ENCODE measurements at places on chromosomes 4 and X.

DNA sequence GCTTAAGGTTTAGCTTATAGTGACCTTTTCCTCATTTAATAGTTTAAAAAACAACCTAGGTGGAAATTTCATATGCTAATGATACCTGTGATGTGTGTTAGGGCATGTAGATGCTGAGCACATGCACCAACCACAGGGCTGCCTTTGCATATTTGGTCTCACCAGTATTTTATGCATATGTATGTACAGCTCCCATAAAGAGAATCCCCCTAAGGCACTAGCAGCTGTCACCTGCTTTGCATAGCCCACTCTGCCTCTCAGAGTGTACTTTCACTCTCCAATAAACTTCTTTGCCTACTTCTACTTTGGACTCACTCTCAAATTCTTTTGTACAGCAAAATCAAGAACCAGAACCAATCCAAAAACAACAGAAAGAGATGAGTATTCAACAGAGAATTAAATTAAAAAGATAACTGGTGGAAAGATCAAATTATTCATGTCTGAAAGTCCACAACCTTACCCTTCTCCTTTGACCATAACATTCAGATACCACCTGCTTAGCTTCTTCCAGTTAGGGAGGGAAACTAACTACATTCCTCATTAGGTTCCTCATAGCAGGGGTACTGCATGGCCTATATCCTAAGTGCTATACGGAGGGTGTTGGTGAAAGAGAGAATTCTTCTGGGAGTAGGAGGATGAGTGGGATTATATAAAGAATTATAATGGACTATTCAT lies 250.5 kb downstream of the STPG2 start:
- no peak for DNase-seq

- DNase-seq: no peak
Observed at GRCh38 chr4:145808848-145809512, 129.0 kb downstream of the C4orf51 start.

DNA sequence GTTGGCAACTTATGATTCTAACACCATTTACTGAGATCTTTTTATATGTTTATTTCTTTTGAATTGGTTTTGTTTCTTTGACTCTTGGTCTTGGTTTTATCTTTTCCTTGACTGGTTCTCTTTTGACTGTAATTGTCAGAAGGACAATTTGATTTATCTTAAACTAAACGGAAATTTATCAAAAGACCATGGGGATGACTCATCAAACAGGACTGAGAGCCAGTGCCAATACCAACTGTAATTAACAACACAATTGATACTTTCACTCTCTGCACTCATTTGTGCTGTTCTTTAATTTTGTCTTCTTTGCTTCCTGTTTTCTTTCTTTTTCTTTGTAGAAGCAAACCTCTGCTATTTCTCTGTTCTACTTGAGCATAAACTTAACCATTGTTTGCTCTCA lies 776.8 kb downstream of the CCSER1 start:
- DNase-seq: no peak

GRCh38 chr4:3019145-3019846 lies 55.0 kb downstream of the HTT-AS start:
- no peak for DNase-seq

- no peak for DNase-seq
Observed at GRCh38 chr4:118991686-118992085, 103.0 kb downstream of the SYNPO2 start.

GRCh38 chrX:66914080-66914479 lies 275.2 kb upstream of the EDA2R start:
- no peak for DNase-seq

DNA sequence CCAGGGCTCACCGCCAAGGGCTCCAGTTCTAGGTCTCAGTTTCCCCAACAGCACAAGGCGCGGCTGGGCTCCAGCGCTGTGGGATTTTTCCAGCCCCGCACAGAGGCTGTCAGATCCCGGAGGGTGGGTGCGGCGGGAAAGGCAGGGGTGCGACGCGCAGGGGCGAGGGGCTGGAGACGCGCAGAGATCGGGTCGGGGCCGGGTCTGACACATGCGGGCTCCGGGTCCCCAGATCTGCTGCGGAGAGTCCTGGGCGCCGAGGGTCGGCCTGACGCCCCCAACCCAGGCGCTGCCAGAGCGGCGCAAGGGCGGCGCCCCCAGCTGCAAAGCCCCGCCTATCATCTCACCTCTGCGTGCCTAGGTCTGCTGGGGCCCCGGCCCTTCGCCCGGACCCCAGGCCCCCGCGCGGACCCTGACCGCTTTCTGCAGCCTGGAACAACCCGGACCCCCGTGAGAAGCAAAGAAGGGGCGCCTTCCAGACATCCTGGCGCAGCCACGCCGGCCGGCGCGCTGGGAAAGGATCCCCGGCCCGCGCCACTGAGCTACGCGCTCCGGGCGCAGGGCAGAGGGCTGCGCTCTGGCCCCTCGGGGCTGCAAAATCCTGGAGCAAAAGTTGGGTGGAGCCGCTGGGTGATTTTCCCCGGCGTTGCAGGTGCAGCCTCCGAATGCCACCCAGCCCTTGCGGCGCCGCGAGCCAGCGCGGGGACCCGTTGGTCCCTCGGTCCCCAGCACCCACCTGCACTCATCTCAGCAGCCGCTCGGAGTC lies 486 bp downstream of the ABLIM2 start:
- DNase-seq: no peak

GRCh38 chr4:74266081-74266480 lies 42.2 kb upstream of the EPGN start:
- no peak for DNase-seq

GRCh38 chr4:1205586-1206298 lies 33.4 kb upstream of the SPON2 start:
- no peak for DNase-seq

GRCh38 chr4:59848457-59848856 lies 1351.7 kb upstream of the ADGRL3 start:
- DNase-seq: no peak

DNA sequence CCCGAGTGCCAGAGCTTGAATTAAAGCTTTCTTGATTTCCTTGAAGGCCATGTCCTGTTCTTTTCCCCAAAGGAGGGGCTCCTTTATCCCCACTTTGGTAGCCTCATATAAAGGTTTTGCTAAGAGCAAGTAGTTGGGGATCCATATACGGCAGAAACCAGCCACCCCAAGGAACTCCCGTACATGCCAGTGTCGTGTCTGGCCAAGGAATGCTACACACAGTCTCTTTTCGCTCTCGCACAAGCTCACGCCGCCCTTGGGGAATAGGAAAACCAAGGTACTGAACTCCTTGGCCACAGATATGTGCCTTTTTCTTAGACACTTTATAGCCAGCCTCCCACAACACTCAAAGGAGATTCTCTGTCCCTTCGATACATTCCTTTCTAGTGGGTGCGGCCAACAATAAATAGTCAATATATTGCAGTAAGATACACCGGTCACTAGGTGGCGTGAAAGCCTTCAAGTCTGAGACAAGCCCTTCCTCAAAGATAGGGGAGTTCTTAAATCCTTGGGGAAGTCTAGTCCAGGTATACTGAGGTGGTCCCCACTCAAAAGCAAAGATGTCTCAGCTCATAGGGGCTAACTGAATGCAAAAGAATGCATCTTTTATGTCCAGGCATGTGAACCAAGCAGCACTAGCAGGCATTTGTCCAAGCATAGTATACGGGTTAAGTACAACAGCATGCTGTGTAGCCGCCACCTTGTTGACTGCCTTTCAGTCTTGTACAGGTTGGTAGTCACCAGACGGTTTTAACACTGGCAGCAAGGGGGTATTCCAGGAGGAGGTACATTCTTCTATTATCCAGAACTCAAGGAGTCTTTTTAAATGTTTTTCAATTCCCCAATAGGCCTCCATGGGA lies 57.8 kb upstream of the XAGE1B start:
- DNase-seq: peak; percentile 43

GRCh38 chr4:54227256-54228055 lies 1.6 kb upstream of the PDGFRA start:
- peak; percentile 33 for DNase-seq

- no peak for DNase-seq
Observed at GRCh38 chrX:22616867-22617266, 344.2 kb downstream of the CBLL2 start.

DNA sequence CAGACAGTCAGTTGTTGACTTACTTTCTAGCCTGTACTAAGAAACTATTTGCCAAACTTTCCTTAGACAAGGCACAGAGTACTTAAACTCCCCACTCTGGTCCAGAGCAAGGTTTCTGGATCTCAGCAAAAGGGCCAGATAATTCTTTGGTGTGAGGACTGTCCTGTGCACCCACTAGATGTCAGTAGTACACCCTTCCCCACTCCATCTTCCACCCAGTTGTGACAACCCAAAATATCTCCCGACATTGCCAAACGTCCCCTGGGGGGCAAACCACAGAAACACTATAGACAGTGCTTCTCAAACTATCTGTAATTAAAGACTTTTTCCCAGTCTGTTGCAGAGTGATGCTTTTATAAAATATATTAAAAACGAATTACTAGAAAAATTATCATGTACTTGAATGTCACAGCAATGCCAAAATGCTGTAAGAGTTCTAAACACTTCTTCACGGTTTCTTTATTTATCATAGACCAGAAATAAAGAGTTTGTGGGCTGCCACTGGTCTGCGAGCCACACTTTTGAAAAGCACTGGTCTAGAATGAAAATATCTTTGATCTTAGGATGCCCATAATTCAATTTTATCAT lies 203.5 kb downstream of the PRDM5 start:
- DNase-seq: peak; percentile 27

GRCh38 chr4:961351-962230 lies 11.8 kb downstream of the DGKQ start:
- DNase-seq: no peak

DNA sequence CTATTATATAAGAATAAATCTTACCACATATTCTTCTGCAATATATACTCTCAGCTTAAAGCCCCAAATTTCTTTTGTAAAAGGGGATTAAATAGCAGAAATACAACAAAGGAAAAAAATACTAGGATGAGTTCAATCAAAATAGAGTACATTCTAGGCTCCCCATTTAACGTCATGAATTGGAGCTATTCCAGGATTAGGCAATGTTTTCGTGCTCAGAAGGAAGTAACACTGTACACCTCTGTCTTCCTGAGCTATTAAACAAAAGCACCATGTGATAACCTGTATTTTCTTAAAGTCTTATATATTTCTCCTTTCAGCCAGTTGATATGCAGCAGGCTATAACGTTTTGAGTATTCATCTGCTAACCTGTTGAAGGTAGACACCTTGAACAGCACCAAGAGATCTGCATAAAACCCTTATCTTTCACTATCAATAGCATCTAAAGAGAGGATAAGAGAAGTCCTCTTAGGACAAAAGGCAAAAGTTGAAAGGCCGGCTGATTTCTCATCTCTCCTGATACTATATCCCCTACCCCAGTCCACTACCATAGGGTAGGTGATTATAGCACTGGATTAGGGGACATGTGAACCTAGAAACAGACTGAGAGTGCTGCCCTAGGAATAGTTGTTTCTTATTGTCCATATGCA lies 31.5 kb downstream of the TEC start:
- DNase-seq: no peak

- no peak for DNase-seq
Observed at GRCh38 chr4:55032788-55033187, 92.6 kb downstream of the KDR start.

- DNase-seq: no peak
Observed at GRCh38 chrX:108582151-108582550, 142.5 kb downstream of the COL4A5 start.

GRCh38 chr4:3756343-3757059 lies 9.7 kb upstream of the ADRA2C start:
- no peak for DNase-seq

DNA sequence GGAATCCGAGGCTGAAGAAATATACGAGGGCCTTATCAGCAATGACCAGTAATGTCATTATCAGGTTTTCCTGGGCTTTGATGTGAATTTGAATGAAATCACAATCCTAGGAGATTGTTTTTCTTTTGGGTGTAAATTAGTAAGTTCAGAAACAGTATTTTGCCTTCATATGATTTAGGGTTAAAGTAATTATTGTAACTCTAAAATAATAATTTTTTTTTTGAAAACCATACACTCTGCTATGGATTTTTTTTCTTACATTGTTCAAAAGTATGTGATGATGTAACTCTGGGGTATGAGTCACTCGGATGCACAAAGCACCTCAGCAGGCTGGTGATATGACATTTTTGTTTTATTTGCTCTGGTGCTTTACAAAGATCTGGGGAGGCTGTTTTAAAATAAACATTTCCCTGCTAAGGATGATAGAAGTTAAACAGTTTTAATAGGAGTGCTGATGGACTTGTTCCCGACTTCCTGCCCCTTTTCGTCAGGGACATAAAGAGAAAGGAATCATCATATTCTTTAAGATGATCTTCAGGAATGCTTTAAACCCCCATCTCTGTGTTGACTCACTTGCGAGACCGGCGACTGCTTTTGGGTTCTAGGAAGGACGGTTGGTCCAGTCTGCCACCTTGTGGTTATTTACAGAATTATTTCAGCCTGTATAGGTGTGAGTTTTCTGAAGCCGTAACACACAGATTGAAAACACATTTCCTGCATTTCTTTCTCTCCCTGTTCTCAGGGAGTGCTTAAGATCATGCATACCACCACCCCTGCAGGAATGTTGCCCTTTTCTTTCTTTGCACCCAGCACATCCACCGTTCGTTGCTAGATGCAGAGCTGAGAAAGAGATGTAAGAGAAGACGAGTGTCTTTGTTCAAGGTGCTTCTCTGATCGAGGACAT lies 72.5 kb downstream of the RAPGEF2 start:
- DNase-seq: peak; percentile 74

GRCh38 chr4:76430519-76431388 lies 4.3 kb upstream of the SHROOM3 start:
- peak; percentile 65 for DNase-seq

- no peak for DNase-seq
Observed at GRCh38 chrX:15350329-15350996, 15.1 kb upstream of the PIGA start.

DNA sequence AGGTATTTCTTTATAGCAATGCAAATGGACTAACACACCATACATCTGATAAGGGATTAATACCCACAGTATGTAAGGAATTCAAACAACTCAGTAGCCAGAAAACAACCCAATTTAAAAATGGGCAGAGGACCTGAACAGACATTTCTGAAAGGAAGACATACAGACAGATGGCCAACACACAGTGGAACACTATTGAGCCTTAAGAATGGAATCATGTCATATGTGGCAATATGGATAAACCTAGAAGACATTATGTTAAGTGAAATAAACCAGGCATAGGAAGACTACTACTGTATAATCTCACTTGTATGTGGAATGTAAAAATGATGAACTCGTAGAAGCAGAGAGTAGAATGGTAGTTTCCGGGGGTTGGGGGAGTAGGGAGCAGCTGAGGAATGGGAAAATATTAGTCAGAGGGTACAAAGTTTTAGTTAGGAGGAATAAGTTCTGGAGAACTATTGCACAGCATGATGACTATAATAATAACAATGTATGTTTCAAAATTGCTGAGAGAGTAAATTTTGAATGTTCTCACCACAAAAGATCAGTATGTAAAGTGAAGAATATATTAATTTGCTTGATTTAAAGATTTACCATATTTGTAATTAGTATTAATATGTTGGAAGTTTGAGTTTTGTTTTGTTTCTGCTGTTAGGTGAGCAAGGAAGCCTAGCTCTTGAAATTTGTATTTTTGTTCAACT lies 25.2 kb downstream of the WDR44 start:
- DNase-seq: no peak

- DNase-seq: no peak
Observed at GRCh38 chr4:123667496-123667895, 270.9 kb downstream of the SPRY1 start.
